CD4-positive, alpha-beta T cell treated with Interleukin-6 at 100 ng/mL for 8 hours (primary cell): ENCODE measurements at places on chromosomes 12 and 14.

DNA sequence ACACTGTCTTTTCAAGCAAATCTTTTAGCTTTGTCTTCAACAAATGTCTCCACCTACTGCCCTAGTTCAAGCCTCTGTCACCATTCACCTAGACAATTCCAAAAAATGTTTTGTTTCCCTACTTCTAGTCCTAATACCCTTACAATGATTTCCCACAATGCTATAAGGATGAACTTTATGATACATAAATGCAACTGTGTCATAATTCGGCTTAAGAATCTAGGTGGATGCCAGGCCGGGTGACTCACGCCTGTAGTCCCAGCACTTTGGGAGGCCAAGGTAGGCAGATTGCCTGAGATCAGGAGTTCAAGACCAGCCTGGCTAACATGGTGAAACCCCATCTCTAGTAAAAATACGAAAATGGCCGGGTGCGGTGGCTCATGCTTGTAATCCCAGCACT, 20.7 kb upstream of the CREBL2 start:
- DNase-seq, result no peak

GRCh38 chr14:91352053-91352452, 65.6 kb downstream of the CCDC88C start:
- DNase-seq, result no peak

GRCh38 chr12:114221136-114221833, 184.7 kb downstream of the TBX5 start:
- DNase-seq, result no peak

DNA sequence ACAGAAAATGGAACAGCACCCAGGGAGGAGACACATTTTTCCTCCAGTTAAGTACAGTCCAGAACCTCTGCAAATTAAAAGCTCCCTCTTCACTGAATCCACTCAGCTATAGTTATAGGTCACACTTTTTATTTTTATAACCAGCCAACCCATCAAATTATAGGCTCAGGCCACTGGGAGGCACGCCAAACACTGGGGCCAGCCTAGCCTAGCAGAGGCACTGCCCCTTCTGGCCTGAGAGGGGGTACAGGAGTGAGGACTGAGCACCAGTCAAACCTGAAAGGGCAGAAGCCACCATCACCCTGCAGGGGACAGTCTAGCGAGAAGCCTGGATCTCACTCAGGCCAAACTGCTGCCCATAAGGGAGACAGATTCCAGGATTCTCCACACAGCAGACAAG, 19.3 kb downstream of the FMNL3 start:
- DNase-seq, result no peak

DNA sequence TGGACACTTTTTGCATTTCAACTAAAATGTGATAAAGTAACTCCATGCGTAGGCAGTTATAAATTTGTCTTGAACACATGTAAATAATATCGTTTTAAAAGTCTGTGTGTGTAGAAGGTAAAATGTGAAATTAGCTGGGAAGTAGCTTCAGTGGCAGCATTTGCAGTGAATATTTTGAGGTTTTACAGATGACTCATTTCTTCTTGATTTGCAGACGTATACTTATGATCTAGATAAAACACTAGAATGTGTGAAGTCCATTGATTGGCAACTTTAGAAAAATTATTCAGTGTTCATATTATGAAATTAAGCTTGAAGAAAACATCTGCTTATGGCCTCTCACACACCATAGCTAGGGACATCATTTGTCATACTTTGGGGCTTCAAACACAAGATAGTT, 788.6 kb upstream of the NOVA1 start:
- DNase-seq, result no peak

GRCh38 chr12:7994731-7995205, 37.7 kb upstream of the FOXJ2 start:
- DNase-seq, result no peak

DNA sequence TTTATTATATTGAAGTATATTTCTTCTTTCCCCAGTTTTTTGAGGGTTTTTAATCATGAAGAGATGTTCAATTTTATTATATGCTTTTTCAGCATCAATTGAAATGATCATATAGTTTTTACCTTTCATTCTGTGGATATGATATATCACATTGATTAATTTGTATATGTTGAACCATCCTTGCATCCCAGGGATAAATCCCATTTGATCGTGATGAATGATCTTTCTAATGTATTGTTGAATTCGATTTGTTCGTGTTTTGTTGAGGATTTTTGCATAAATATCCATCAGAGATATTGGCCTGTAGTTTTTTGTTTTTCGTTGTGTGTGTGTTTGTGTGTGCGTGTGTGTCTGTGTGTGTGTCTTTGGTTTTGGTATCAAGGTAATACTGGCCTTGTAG, 196.4 kb downstream of the CRADD start:
- no peak for DNase-seq
